ENCODE measurements at places on chromosomes 6 and 20.

- no peak for DNase-seq
These were observed 235.2 kb downstream of the ALDH8A1 start for GRCh38 chr6:134714679-134715078.

DNA sequence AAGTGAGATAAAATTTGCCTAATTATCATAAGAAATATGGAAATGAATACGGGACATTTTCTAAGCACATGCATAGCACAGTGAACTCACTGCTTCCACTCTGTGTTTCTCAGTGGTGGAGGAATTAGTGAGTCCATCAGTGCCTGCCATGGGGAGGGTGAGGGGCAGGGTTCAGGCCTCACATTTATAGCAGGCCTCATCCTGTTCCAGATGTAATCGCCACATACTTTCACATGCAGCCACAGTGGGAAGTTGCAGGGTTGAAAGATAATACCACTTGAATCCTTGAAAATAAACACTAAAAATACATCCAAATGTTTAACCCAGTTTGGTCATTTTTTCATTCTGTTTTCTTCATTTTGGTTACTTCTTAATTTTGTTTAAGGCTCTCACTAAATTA, 29.9 kb upstream of the ANKEF1 start:
- no peak for DNase-seq

DNA sequence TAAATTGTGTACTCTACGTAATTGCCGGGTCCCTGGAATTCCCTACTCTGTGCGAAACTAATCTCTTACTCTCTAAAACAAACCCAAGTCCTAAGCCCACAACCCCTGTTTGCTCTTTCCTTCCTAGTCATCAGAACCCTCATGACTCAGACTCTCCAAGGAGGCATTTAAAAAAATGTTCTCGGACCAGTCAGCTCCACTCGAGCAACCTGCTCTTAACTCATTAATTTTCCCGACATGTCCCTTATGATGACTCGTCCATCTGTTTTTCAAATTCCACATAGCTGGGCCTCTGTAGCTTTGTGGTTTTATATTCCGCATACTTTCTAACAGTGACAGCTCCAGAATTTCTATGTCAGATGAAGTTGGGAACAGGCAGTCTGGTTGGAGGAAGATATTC, 2.6 kb upstream of the MUC22 start:
- no peak for DNase-seq

DNA sequence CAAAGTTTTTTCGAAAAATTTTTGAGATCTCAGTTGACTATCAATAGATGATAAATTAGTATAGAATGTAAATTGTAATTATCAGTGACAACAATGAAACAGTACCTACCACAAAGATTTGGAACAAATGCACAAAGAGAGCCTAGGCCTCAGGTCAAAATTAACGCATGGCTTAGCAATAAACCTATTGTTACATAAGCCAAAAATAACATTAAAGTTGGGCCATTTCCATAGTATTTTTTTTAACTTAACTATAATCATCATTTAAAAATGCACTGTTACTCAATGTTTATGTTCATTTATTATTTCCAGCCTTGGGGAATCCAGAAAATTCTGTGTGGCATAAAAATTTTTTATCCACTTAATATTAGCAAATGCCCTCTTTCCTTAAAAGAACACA, 117.0 kb downstream of the EPB41L2 start:
- no peak for DNase-seq

- DNase-seq = no peak
These were observed 35.6 kb downstream of the PDE7B start for GRCh38 chr6:135887069-135887468.
